ENCODE measurements at places on chromosomes 1 and 21.

GRCh38 chr21:34962136-34962535, 87.0 kb downstream of the RUNX1 start:
- DNase-seq, result no peak

- DNase-seq, result peak; percentile 48
Measured at GRCh38 chr1:197399755-197400521, 131.9 kb downstream of the CRB1 start.

DNA sequence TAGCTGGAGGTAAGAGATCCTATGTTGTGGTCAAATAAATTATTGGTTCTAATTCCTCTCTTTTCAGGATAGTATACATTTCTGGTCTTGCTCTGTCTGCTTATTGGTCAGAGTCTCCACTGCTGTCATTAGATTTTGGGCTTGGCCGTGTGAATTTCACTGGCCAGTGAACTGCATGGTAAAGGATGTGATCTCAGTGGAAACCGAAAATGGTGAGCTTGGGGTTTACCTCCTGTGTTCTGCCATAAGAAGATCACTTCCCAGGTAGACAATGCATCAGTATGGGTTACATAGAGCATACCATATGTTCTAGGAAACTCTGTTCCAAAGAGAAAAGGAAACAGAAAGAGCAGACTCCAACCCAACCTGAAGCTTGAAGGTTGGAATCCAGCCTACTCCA, 1123.3 kb upstream of the B3GALT2 start:
- no peak for DNase-seq

DNA sequence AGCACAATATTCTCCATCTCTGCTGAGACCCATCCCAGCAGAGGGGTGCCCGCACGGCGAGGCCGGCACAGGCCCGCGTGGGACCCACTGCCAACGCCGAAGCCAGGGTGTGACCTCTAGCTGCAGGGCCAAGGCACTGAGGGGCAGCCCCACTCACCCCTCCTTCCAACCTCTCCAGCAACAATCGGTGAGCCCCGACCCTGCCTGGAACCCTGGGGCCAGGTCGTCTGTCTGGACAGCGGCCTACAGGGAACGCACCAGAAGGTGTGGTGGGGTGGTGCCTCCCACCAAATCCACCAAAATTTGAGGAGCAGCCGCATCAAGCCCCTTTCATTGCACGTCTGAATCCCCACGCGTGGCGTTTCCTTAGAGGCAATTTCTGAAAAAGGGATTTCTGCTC, 63.0 kb upstream of the ADARB1 start:
- no peak for DNase-seq

- DNase-seq, result peak; percentile 22
Measured at GRCh38 chr1:37475380-37476086, 1.2 kb downstream of the ZC3H12A start.

DNA sequence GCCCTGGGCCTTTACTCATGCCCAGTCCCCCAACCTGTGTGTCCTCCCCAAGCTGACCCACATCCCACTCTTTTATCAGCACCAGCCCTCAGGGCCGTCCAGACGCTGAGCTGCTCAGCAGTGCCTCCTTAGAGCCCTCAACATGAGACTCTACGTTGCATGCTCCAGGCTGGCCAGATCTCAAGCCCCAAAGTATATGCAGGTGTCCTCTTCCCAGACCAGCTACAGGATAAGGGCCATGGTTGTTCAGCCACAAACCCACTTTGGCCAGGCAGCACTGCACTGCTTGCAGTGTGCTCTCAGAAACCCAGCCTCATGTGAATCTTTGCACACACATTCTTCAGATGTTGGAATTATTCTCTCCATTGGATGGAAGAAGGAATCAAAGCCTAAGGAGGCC, 6.0 kb downstream of the CITED4 start:
- DNase-seq, result no peak

- no peak for DNase-seq
Measured at GRCh38 chr1:203129501-203130231, 2.1 kb downstream of the ADORA1 start.

DNA sequence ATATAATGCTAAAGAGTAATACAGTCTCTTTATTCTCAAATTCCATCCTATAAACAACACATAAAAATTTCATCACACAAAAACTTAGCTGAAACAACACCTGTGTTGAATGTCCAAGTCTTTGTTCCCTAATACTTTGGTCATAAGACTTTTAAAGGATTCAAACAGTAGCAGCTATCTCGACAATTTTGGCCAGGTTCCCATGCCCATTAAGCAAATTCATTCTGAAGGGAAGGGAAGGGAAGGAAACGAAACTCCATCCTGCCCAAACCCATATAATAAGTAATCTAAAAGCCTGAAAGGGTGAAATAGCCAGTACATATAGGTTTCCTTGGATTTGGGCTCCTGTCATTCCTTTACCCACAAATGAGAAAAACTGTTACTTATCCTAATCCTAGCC, 7.5 kb downstream of the IVNS1ABP start:
- DNase-seq, result no peak

GRCh38 chr1:15330028-15330427, 79.7 kb upstream of the EFHD2 start:
- DNase-seq, result no peak

- no peak for DNase-seq
Measured at GRCh38 chr1:200590001-200590400, 30.6 kb downstream of the KIF14 start.

DNA sequence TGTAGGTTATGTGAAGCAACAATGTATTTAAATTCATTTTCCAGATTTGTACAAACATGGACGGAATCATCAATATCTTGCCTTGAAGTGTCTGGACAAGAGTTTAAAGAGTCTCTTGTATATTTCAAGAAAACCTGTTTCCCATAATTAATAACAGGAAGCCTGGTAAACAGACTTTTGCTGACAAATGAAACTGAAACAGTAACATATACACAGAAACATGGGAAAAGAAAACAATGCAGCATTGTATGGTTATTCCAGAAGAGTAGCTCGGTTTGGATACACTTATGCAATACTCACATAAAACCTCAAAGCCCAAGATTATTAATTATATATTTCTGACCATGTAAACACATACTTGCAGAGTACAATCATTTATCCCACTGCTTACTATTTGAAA, 265.5 kb downstream of the PTPRC start:
- no peak for DNase-seq

- no peak for DNase-seq
Measured at GRCh38 chr1:87887100-87887499, 558.4 kb downstream of the LMO4 start.

- DNase-seq, result no peak
Measured at GRCh38 chr1:235855811-235856429, 10.8 kb downstream of the LYST start.

DNA sequence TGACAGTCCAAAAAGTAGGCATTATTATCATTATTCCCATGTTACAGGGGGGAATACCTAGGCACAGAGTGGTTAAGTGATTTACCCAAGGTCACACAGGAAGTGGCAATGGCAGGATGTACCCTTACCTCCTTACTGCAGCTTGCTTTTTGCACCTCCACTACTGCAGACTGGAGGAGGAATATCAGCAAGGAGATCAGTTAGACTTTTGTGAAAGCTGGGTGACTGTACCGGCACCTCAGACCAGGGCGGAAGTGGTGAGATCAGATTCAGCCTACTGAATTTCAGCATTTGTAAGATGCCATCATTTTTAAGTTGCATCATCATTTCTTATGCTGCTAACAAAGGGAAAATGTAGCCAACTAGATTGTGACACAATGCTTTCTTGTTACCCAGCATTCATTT, 4.5 kb downstream of the ADARB1 start:
- DNase-seq, result peak; percentile 91

GRCh38 chr1:42259059-42259738, 75.8 kb downstream of the FOXJ3 start:
- no peak for DNase-seq

DNA sequence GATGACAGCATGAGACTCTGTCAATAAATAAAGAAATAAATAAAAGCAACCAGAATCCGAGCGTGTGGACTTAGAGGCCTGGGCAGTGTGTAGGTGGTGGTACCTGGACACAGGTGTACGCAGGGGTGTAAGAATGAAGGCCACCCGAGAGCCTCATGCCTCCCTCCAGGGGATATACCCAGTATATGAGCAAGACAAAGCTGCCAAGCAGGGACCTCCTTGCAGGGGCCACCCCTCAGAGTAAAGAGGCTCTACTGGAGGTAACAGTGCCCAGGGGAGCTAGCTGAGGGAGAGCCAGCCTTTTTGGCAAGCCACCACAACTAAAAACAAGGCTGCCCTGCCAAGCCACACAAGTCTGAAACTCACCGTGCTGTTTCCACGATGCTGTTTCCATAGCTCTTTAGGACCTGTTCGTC, 179.2 kb upstream of the RAB4A start:
- DNase-seq, result no peak

- no peak for DNase-seq
Measured at GRCh38 chr1:162292422-162292849, 84.2 kb downstream of the SPATA46 start.

GRCh38 chr1:39491146-39491921, at the start of gene BMP8A:
Gene BMP8A, plus strand, starts transcription at chr1:39491636. Its CDS starts 356 bp downstream, at chr1:39491992.
- DNase-seq, result peak; percentile 66

DNA sequence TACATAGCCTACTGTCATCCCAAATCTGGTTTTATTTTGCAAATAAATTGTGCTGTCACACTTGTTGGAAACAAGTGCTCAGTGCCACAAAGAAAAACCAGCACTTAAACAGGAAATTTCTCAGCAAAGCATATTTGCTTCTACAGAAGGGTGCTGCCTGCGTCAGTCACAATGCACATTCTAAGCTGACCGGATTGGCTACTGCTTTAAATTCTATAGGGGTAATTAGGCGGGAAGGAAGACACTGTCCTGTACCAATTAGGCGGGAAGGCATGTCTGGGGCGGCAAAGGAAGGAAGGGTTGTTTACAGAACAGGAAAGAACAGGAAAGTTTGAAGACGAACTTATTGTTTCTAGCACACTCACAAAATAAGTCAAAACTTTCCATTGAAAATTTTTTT, 2.8 kb downstream of the IFI16 start:
- DNase-seq, result peak; percentile 90

DNA sequence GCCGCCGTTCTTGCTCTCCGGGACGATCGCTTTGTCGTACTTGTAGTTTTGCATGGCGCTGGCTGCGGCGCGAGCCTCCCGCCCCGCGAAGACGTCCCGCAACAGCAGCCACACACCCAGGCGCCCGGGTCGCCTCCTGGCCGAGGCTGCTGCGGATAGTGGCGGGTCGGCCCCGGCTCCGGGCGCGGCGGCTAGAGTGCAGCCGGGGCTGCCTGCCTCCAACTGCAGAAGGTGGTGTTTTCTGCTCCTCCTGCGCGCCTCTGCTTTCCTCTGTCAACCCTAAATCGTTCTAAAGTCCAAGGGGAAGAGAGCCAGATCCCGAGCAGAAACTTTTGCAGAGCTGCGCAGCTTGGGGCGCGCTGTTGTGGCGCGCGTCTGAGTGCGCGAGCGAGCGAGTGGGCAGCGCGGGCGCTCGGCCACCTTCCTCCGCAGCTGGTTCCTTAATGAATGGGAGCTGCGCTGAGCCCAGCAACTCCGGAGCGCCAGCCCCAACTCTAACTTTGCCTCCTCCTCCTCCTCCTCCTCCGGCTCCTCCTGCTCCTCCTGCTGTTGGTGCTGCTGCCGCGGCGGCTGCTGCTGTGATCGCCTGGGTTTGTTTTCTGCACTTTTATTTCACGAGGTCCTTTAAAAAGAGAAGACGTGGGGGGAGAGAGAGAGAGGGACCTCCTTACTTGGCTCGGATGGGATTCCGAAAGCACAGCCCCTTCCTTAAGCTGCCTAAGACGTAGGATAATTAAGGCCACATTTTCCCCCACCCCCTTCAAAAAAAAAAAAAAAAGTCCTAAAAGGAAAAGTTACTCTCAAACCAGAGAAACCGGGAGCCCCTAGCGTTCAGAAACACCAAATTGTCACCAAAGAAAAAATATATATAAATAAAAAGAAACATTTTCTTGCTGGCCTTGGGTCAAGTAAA, at the start of gene PLPP3:
Gene PLPP3 (minus strand): TSS at position 601 of the 913 bp plus-strand sequence. CDS start 547 bp downstream, at position 54.
- DNase-seq, result peak; percentile 12

GRCh38 chr1:18938008-18938706, 18.3 kb downstream of the IFFO2 start:
- no peak for DNase-seq

GRCh38 chr1:193726722-193727121, 540.3 kb upstream of the B3GALT2 start:
- no peak for DNase-seq

GRCh38 chr1:9993561-9994075, 3.4 kb upstream of the RBP7 start:
- no peak for DNase-seq

DNA sequence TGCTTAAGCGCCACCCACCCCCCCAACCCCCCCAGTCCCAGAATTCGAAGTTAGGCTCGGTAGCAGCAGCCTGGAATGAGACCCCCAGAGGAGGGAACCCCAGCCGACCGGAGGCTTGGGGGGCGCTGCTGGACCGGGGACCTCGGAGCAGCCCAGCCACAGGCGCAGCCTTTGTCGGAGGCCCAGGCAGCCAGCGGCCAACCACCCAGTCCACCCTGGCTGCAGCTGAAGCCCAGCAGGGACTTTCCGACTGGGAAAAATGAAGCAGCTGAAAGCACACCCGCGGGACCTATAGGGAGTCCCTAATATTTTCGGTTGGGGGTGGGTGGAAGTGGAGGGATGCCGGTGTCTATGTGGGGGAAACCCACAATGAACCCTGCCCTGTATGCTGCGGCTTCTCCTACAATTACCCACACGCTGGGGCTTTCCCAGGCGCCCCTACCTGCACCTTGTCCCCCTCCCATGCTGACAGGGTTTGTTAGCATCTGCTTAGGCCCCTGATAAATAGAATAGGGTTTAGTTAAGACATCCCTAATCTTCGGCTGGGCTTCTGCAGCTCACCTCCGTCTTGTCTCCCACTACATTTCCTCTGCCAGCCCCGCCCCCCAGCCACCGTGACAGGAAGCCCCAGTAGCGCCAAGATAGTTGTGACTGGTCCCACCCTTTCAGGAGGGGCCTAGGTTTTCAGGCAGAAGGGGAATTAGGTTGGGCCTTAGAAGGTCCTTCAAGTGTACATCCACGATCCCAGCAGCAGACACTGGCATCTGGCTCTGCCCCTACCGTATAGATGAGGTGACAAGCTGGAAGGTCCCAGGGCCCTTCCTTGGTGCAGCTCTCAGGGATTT, 838 bp downstream of the CCDC28B start:
- peak; percentile 86 for DNase-seq

DNA sequence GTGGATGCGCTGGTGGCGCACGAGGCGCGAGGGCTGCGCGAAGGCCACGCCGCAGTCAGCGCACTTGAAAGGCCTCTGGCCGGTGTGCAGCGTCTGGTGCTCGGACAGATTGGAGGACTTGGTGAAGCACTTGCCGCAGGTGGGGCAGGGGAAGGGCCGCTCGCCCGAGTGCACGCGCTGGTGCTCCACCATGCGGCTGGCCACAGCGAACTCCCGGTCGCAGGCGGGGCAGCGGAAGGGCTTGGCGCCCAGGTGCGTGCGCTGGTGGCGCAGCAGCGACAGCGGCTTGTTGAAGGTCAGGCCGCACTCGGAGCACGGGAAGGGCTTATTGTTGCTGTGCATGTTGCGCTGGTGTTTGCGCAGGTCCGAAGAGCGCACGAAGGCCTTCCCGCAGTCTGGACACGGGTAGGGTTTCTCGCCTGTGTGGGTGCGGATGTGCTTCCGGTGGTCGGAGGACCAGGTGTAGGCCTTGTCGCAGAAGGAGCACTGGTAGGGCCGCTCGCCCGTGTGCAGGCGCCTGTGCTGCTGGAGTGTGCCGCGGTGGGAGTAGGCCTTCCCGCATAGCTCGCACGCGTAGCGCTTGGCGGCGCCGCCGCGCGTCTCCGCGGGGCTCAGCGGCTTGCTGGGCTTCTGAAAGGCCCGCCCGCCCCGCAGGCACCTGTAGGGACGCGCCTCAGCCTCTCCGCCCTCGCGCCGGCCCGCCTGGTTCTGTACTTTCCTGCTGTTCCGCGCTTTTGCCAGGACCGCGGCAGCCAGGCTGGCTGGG, 4.7 kb downstream of the ZNF648 start:
- DNase-seq, result no peak

All from activated CD4-positive, alpha-beta T cell treated with anti-CD3 and anti-CD28 coated beads, Interleukin-2, Interleukin-6, amounts not matched to agents 100 ng/mL and 50 ng/mL, durations not matched to agents 16 hours and 8 hours (primary cell).